ENCODE measurements at places on chromosomes 6 and 20. TPM values are rescaled to one million over a fixed set of nuclear protein-coding genes. Genes with fewer than 3 reads are reported as not detected.

DNA sequence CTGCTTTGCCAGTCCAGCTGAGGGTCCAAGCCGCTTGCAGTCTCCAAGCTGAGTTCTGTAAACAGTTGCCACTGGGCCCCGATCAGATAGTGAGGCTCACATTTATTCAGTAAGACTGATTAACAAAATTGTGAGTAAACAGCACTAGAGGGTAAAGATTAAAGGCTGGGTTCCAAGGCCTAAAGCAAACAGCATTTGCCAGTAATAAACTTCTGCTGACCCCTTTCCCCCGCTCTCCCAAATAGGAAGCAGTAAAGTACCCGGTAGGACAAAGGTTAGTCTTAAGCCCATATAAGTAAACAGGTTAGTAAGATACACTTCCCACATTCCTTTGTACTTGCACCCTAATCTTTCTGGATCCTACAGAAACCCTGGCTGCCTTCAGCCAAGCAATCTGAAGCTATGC lies 181.8 kb downstream of the MEI4 start:
- no peaks in the 10 kb centered on the region for H3K36me3 ChIP-seq
- H3K27me3 ChIP-seq = no peaks in the 10 kb centered on the region
- H3K27ac ChIP-seq = no peak overlapping the region
- no peak overlapping the region for H3K4me3 ChIP-seq

DNA sequence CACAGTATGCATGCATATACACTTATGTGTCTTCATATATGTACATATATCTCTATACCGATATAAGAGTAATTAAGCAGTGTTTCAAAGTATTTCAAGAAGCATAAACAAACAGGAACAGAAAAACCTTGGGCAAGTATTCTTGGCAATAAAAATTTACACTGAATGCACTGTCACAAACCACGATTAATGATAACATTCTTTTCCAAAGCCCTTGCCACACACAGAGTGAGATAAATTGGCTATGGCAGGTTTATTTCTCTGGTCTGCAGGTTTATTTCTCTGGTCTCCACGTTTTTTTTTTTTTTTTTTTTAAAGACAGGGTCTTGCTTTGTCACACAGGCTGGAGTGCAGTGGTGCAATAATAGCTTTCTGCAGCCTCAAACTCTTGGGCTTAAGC lies 73.0 kb downstream of the PPP1R3G start:
- no peaks in the 10 kb centered on the region for H3K27me3 ChIP-seq
- peaks cover 2% of the 10 kb centered on the region for H3K4me1 ChIP-seq
- H3K4me3 ChIP-seq = no peak overlapping the region

- peaks cover 2% of the 10 kb centered on the region for H3K27me3 ChIP-seq
- no peak for DNase-seq
- no peak overlapping the region for H3K27ac ChIP-seq
- no peaks in the 10 kb centered on the region for H3K4me1 ChIP-seq
- no peak overlapping the region for H3K4me3 ChIP-seq
- H3K36me3 ChIP-seq = no peaks in the 10 kb centered on the region
Measured at GRCh38 chr6:146489468-146490151, 54.0 kb upstream of the RAB32 start.

DNA sequence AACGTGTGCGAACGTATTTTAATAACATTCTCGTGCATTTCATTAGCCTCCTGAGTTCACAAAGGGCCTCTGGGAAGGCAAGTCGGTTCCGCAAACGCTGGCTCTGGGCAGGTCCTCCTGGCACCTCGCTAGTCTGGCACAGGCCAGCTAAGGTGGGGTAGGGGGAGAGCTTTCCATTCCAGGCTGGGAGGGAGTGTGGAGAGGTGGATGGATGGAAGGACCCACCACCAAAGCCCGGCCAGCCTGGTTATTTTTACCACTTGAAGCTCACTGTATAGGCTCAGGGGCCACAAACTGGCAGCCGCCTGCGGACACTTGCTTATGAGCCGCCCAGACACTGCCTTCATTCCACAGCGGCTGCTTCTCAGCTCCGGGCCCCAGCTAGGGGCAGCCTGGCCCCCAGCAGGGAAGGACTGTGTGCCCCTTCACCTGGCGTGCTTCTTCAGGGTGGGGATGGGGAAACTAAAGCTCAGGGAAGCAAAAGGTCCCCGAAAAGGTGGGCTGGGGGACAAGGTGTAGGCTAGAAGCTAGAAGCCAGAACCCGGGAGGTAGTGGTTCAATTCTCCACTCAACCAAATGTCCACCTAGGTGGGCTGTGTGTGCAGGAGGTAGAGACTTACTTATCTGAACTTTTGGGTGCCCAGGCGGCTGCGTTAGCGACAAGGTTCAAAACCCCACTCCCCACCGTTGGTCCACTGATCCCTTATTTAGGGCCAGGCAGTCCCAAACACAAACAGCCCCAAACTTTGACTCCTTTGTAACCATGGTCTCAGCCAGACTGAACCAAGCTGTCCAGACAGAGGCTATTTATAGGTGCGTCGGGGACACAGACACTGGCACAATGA lies 1.7 kb downstream of the PMEPA1 start:
- H3K4me3 ChIP-seq = peak overlapping the region; percentile 79
- H3K4me1 ChIP-seq = peaks cover 16% of the 10 kb centered on the region
- peak overlapping the region; percentile 45 for H3K27ac ChIP-seq
- H3K27me3 ChIP-seq = peaks cover 12% of the 10 kb centered on the region

DNA sequence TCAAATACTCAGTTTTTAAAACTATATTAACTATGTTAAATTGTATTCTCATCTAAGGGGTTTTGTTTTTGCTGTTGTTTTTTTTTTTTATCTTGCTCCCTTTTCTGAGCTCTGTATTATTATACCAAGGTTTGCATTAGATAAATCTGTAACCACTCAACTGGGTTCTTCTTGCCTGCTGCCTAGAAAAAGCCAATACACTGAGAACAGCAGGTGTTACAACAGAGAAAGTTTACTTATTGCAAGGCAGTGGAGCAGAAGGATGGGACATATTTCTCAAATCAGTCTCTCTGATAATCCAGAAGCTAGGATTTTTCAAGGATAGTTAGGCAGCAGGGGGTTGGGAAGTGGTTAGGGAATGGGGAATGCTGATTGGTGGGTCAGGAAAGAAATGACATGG lies 378.8 kb upstream of the PLCB4 start:
- peaks cover 6% of the 10 kb centered on the region for H3K36me3 ChIP-seq
- no peaks in the 10 kb centered on the region for H3K27me3 ChIP-seq
- H3K4me1 ChIP-seq = no peaks in the 10 kb centered on the region
- no peak overlapping the region for H3K4me3 ChIP-seq

DNA sequence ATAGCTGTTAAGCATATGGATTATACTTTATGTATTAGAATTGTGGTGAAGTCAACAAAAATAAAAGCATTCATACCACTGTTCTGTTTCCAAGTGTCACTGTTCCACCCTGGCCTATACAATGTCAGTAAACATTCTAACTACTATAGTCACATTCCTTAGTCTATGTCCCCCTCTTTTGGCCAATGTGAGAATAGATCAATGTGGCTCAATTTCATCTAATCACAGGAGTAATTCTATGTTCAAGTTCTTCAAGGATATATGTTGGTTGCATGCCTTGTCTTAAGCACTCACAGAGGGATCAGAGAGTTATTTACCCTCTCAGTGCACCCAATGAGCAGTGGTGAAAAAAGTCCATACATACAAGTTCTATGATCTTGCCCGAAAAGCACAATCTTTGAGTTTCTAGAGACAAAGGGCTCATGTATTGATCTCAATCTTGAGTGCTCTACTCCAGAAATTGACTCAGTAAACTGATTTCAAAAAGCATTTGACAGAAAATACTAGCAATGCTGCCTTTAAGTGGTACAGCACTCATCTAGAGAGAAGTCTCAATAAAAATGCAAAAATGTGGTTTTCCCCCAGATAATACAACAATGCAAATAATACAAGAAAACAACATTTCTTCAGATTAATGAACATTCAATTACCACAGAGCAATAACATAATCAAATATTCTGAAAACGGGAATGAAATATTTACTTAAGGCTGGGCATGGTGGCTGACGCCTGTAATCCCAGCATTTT lies 16.5 kb downstream of the SMLR1 start:
- H3K36me3 ChIP-seq = no peaks in the 10 kb centered on the region
- no peak overlapping the region for H3K4me3 ChIP-seq
- H3K4me1 ChIP-seq = peaks cover 1% of the 10 kb centered on the region
- no peaks in the 10 kb centered on the region for H3K27me3 ChIP-seq
- H3K27ac ChIP-seq = no peak overlapping the region

DNA sequence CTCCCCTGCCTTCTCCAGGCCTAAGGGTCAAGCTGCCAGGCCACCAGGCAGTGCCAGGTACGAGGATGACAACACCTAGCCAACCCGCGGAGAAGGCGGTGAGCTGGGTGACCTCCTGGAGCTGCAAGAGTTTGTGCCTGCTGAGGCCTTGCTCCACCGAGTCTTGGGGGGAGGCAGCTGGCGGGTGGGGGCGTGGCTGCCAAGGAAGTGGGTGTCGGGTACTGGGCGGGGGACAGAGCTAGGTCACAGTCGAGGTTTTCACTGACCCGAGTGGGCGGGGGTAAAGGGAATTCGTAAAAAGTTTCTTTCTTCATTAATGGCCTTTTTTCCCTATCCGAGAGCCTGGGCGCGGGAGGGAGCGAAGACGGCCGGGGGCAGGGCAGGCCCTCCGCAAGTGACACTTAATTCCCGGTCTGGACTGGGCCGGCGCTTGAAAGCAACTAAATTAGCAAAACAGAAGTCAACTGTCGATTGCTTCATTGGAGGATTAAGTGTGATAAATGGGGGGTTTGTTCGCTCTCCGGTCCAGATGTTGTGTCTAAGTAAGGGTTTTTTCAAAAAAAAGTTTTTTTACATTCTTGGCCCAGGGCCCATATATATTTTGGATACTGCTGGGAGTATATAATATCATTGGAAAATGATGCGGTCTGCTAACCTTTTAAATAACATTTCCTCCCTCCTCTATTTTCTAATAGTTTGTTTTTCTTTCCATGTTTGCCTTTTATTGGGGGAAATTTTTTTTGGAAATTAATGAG lies 43.1 kb upstream of the FOXP4 start:
- DNase-seq = peak; percentile 25
- H3K36me3 ChIP-seq = no peaks in the 10 kb centered on the region
- peaks cover 58% of the 10 kb centered on the region for H3K27me3 ChIP-seq
- H3K27ac ChIP-seq = no peak overlapping the region

- no peaks in the 10 kb centered on the region for H3K36me3 ChIP-seq
- H3K4me3 ChIP-seq = no peak overlapping the region
- H3K27ac ChIP-seq = no peak overlapping the region
Measured at GRCh38 chr6:156461647-156462046, 315.5 kb upstream of the ARID1B start.

GRCh38 chr6:5744497-5744896 lies 262.2 kb downstream of the NRN1 start:
- no peaks in the 10 kb centered on the region for H3K4me1 ChIP-seq
- H3K4me3 ChIP-seq = no peak overlapping the region
- H3K36me3 ChIP-seq = no peaks in the 10 kb centered on the region
- no peak overlapping the region for H3K27ac ChIP-seq

DNA sequence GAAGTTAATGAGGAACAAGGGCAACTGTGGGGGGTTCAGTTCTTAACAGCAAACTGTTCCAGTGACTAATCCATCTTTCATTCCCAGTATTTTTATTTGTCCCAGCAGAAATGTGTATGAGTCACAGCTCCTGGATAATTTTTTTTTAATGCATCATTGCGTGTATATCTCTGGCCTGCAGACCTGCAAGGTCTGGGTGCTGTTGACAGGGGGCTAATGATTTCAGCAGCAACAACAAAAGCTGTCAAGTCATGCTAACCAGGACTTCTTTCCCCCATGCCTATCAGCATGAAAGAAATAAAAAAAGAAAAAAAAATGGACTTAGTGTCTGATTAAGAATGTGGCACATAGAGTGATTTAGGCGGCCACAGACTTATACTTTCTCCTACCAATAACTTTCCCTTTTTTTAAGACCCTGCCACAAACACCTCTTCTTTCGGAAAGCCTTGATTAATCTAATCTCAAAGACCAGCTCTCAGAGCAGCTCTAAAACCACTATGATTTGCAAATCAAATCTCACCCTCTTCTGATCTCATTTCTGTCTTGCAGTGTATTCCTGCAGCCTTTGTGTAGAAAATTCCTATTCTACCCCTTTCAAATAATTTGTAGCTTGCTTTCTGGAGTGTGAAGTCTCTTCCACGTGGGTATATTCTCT lies 14.2 kb upstream of the PREX1 start:
- no peak overlapping the region for H3K4me3 ChIP-seq
- H3K27me3 ChIP-seq = no peaks in the 10 kb centered on the region
- peaks cover 27% of the 10 kb centered on the region for H3K4me1 ChIP-seq

- no peak for DNase-seq
- no peak overlapping the region for H3K27ac ChIP-seq
- H3K36me3 ChIP-seq = no peaks in the 10 kb centered on the region
- H3K27me3 ChIP-seq = peaks cover 8% of the 10 kb centered on the region
- no peak overlapping the region for H3K4me3 ChIP-seq
- no peaks in the 10 kb centered on the region for H3K4me1 ChIP-seq
Measured at GRCh38 chr20:44354979-44355497, 461 bp upstream of the HNF4A start.

- no peak overlapping the region for H3K4me3 ChIP-seq
- no peaks in the 10 kb centered on the region for H3K27me3 ChIP-seq
- no peak for DNase-seq
- H3K36me3 ChIP-seq = no peaks in the 10 kb centered on the region
- no peak overlapping the region for H3K27ac ChIP-seq
- no peaks in the 10 kb centered on the region for H3K4me1 ChIP-seq
Measured at GRCh38 chr6:12222405-12223366, 67.5 kb upstream of the EDN1 start.

- peaks cover 21% of the 10 kb centered on the region for H3K4me1 ChIP-seq
- no peak for DNase-seq
- no peaks in the 10 kb centered on the region for H3K36me3 ChIP-seq
- no peak overlapping the region for H3K4me3 ChIP-seq
Measured at GRCh38 chr20:53785320-53785719, 191.7 kb upstream of the ZNF217 start.

- peaks cover 6% of the 10 kb centered on the region for H3K36me3 ChIP-seq
- DNase-seq = no peak
- H3K27me3 ChIP-seq = peaks cover 78% of the 10 kb centered on the region
- no peak overlapping the region for H3K27ac ChIP-seq
- peaks cover 58% of the 10 kb centered on the region for H3K4me1 ChIP-seq
Measured at GRCh38 chr6:6005051-6006005, 1.4 kb downstream of the NRN1 start.

Gene ADTRP
- total RNA-seq = 21.9 TPM

Gene CCR6
- total RNA-seq = not detected

Gene POM121L2
- total RNA-seq = not detected

Gene BCAS1
- 0.09 TPM for total RNA-seq

Gene ESR1
- total RNA-seq = 0.79 TPM

Gene ANGPT4
- total RNA-seq = not detected

Gene C20orf202
- not detected for total RNA-seq

Gene LPA
- not detected for total RNA-seq

Gene DDX43
- total RNA-seq = 0.31 TPM

Gene MARCKS
- 0.47 TPM for total RNA-seq

Gene SH3BGRL2
- 0.54 TPM for total RNA-seq
